ENCODE measurements at places on chromosomes 1 and 21.

- no peak for DNase-seq
These were observed 94.1 kb downstream of the CLDN17 start for GRCh38 chr21:30072496-30072895.

GRCh38 chr1:145891143-145891542 lies 5.5 kb upstream of the ANKRD35 start:
- DNase-seq, result no peak

GRCh38 chr1:246698466-246699094 lies 25.6 kb upstream of the SCCPDH start:
- DNase-seq, result no peak

DNA sequence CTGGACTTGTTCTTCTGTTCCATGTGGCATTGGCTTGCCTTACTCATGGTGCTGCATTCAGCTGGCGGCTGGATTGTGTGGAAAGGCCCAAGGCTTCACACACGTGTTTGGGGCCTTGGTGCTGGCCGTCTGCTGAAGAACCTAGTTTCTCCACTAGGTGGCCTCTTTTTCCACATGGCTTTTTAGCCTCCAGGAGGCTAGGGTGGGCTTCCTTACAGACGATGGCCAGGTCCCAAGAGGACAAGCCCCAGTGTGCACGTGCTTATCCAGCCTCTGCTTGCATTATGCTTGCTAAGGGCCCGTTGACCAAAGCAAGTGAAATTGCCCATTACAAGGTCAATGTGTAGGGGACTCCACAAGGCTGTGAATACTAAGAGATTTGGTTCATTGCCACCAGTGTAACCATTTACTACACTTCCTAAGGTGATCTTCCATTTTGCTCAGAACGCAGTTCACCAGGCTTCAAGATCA lies 47.5 kb upstream of the FOXO6 start:
- DNase-seq, result no peak

DNA sequence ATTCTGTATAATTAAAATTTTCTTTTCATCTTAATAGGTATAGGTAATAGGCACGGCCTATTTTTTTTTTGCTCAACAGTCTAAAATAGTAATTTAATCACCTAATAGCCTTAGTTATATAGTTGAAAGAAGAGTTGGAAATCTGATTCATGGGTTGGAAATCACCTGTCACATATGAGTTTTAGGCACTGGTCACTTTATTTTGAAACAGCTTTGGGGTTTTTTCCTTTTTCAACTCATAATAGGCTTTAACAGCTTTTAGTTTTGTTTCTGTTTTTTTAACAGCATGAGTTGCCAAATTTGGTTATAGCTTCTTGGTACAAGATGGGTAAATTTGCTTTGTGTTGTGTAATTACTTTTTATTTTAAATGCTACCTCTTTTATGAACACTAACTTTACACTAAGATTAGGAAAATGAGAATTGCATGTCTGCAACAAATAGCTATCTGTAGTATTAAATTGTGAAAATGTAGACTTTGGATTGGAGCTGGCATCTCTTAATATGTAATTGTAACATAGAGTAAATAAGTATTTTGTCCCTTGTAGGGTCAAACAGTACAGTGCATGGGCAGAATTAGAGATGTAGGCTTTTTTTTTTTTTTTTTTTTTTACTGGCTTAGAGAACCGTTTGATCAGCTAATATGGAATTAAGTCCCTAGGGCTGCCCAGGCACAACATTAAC lies 109.8 kb downstream of the OSBPL9 start:
- DNase-seq, result no peak

- no peak for DNase-seq
These were observed 309.4 kb downstream of the GRIK1 start for GRCh38 chr21:29630441-29630840.

GRCh38 chr1:183331091-183331742 lies 87.0 kb downstream of the NMNAT2 start:
- DNase-seq, result no peak

- peak; percentile 47 for DNase-seq
These were observed 3.8 kb downstream of the ZBTB18 start for GRCh38 chr1:244054924-244055263.

DNA sequence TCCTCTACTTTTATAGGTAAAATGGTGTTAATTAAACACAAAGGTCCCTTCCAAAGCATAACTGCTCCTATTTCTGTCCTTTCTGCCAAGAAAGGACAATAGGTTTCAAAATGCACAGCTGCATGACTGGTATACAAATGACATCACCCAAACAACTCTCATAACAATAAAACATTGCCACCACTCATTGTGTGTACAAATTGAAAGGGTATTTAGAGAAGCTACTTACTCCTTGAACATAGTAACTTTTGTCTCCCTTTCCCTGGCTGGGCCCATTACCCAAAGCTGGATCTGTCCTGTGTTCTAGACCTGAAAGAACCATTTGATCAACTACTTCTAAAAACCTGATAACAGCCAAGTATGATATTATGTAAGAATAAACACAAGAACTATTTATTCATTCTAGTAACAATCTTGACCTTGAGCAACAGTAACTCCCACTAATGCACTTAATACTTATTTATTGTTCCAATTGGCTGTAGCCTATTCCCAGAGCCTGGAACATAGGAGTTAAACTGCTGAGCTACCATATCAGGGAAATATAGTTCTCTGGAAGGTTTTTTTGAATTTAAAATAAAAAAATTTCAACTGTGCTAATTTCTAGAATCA lies 38.2 kb downstream of the TTLL7 start:
- DNase-seq, result no peak

- no peak for DNase-seq
These were observed 151.0 kb downstream of the NUF2 start for GRCh38 chr1:163472651-163473248.

GRCh38 chr1:16921391-16922185 lies at the start of gene CROCC:
TSS of gene CROCC (plus strand) at chr1:16921931. CDS start at chr1:16922019, 88 bp downstream.
- peak; percentile 76 for DNase-seq

- no peak for DNase-seq
These were observed 2.0 kb downstream of the TNFSF18 start for GRCh38 chr1:173048621-173049321.

GRCh38 chr1:200739702-200740570 lies 1.2 kb downstream of the CAMSAP2 start:
- DNase-seq, result peak; percentile 40

- DNase-seq, result no peak
These were observed 1.5 kb upstream of the UQCRHL start for GRCh38 chr1:15808955-15809354.

DNA sequence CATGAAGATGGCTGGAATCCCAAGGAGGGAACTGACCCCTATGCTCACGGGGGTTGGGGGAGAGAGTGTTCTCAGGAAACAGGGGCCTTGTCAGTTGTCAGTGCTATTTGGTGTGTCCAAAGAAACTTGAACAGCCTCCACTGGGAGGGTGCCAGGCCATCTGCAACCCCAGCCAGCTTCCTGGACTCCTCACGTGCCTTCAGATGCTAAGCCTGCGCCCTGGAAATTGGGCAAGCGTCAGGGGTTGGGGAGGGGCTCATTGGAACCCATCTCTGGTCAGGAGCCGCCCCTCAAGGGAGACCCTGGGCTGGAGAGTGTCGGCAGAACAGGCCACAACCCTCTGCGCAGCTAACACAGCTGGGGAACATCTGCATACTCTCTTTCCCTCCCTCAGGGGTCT lies 13.1 kb upstream of the LHX4 start:
- no peak for DNase-seq

GRCh38 chr21:33259995-33260394 lies 6.2 kb upstream of the IL10RB start:
- no peak for DNase-seq

DNA sequence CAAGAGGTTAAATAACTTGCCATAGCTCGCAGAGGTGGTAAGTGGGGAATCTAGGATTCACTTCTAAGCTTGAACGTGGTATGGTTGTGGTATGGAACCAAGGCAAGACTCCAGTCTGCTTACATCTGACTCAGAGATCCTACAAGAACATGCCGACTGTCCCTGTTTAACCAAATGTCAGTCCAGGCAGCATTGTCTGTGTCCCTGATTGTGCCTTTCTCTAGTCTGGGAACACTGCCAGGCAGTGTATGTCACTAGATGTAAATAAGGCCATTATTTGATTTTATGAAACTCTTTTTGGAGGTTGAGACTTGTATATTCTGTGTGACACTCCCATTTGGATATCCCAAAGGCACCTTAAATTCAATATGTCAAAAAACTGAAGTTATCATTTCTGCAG lies 96.0 kb downstream of the NOS1AP start:
- no peak for DNase-seq

- DNase-seq, result no peak
These were observed 238.1 kb downstream of the KAZN start for GRCh38 chr1:14836426-14837140.

- peak; percentile 17 for DNase-seq
These were observed 619.5 kb downstream of the MATN1 start for GRCh38 chr1:30103708-30104411.

- no peak for DNase-seq
These were observed 76.7 kb downstream of the LAMC2 start for GRCh38 chr1:183262628-183263200.

DNA sequence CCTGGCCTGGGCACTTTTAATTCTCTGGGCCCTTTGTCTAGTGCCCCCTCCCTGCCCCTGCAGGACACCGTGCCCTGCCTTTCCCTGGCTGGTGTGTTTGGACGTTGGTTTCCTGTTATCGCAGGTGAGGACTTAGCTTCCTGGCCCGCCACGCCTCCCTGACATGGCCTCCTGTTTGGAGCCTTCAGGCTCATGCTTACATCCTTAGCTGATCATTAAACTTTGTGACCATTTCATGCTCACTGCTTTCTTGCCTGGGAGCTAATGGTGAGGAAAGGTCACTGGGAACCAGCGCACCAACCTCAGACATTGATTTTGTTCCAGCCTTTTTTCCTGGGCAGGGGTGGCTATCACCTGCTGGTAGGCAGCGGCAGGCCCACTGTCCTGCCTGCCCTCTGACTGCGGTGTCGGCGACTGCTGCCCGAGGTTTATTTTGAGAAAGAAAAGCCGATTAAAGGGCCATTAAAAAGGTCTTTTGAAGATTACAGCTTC lies 3.7 kb downstream of the PFKL start:
- DNase-seq, result no peak
